GM13977 (cell line): ENCODE measurements at places on chromosomes 2 and 18.

- no peak for DNase-seq
These were observed 273.6 kb downstream of the CYRIA start for GRCh38 chr2:16391986-16392385.

DNA sequence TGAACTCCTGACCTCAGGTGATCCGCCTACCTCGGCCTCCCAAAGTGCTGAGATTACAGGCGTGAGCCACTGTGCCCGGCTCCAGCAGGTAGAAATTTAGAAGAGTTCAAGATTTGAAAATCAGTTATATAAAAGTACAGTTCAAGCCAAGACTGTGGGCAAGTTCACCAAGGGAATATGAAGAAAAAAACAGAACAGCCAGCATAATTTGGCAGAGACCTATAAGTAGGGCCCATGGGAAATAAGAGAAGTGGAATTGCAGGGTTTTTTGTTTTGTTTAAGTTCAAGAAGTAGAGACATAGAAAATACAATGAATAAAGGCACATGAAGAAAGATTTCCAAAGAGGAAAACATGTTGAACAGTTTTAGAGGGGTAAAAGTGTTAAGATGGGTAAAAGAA lies 57.9 kb downstream of the BAZ2B start:
- DNase-seq, result no peak

- DNase-seq, result no peak
These were observed 24.1 kb downstream of the CFLAR start for GRCh38 chr2:201139836-201140604.

GRCh38 chr2:235951982-235952381 lies 216.2 kb downstream of the GBX2 start:
- no peak for DNase-seq

DNA sequence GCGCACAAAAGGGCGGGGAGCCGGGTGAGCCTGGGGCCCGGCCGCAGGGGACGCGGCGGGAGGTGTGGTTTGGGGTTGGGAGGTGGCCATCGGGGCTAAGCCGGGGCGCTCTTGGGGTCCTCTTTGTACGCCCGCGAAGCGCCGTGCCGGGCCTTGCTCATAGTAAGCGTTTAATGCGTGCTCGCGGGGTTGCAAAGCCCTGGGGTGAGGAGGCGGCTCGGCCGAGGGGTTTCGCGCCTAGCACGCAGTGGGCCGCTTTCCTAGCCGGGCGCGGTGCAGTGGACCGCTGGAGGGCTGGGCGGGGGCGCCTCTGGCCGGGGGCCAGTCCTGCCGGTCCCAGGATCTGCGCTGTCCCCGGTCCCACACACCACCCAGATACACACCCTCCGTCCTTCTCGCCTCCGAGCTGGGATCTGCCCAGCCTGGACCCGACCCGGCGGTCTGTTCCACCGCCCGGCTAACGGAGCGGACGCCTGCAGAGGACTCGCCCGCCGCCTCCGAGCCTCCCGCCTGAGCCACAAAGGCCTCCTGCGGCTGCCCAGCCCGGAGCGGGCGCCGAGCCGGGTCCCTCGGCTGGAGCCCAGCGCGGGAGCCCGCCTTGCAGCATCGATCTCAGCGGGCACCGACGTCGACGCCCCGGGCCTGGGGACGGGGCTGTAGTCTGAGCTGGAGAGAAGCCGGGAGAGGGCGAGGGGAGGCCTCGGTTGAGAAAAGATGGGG lies 564 bp downstream of the DPYSL5 start:
- peak; percentile 59 for DNase-seq

DNA sequence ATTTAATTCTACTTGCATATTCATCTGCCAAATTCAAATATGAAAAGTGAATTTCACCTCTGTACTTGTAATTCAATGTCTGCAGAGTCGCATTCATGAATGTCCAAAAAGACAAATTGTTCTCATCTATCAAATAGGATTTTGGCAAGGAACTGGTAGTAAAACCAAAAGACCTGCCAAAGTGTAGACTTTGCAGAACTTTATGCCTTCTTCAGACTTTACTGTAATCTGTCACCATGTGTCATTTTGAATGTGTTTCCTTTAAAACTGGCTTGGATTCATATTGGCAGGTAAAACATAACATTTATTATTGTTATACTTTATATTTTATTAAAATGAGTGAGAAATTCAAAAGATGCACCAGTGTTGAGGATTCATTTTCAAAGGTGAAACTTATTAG lies 701.9 kb upstream of the LINC00305 start:
- DNase-seq, result no peak

- DNase-seq, result no peak
These were observed 84.0 kb downstream of the HDAC4 start for GRCh38 chr2:239316562-239317465.
